Mesothelial cell of epicardium (in vitro differentiated cells): ENCODE measurements at places on chromosomes 13 and 19.

DNA sequence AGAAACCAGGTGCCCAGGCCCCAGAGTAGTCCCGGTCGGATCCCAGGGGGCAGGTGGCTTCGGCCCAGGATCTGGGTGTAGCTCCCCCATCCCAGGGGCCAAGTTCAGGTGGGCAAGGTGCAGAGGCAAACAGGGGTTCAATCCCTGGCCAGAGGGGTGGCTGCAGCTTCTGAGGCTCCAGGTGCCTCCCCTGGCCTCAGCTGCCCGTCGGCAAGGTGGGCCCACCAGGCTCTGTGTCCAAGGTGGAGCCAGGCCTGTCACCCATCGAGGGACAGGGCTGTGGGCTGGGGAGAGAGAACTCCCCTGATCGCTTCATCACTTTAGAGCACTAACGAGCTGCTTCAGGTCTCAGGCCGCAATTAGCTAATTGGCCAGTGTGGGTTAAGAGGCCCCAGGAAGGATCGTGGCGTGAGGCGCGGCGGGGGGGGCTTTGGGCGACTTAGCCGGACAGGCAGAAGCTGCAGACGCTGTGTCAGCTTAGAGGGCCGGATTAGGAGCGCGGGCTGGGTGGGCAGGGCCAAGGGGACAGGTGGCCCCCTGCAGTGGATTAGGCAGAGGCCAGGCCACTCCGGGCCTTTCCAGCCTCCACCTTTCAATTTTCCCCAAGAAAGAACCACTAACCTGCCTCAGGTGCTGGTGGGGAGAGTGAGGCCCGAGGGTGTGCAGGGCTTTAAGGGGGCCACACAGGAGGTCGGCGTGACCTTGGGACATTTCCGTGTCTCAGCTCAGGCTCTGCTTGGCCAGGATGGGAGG, 2.8 kb upstream of the RAX2 start:
- no peak for DNase-seq

DNA sequence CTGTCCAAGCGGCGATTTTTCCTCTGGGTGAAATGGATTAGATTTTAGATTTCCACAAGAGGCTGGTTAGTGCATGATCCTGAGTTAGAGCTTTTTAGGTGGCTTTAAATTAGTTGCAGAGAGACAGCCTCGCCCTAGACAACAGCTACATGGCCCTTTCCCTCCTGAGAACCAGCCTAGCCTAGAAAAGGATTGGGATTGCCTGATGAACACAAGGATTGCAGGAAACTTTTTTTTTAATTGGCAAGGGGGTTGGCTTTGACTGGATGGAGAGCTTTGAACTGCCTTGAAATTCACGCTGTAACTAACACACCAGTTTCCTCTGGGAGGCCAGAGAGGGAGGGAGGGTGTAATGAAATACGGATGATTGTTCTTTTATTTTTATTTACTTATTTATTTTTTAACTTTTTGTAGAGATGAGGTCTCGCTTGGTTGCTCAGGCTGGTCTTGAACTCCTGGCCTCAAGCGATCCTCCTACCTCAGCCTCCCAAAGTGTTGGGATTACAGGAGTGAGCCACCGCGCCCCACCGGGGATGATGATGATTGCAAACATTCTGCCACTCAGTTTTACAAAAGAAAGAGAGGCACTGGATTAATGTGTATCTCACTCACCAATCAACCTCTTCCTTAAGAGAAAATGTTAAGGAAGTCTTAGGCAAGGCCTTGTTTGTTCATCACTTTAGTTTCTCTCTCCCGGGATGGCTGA, 1.9 kb downstream of the LDLR start:
- DNase-seq, result no peak

GRCh38 chr13:107447591-107447990, 767.7 kb downstream of the LIG4 start:
- DNase-seq, result no peak

DNA sequence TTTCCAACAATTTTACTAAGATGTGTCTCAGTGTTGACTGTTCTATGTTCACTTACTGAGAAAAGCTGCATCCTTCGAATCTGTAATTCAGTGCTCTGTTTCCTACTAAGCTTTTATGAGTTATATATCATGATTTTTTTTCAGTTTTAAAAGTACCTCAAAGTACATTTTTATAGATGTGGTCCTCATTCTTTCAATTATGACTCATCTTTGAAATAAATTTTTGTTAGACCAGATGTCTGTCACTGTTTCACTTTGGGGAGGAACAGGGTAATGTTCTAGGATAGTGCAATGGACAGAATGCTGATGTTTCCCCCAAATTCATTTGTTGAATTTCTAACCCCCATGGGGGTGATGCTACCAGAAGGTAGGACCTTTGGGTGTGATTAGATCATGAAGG, 74.8 kb downstream of the NALCN start:
- no peak for DNase-seq

DNA sequence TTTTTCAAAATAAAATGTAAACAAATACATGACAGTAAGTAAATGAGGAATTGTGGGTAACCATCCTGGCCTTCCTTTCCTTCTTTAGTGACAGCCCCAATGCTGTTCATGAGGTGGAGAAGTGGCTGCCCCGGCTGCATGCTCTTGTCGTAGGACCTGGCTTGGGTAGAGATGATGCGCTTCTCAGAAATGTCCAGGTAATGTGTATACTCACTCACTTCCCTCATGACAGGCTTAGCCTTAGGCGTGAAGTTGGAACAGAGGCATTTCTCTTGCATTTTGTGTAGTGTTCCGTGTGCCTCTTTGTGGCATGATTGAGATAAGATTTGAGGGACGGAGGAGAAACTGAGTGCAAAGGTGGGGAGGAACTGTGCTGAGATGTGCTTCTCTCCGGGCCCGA, 12.0 kb downstream of the NAXD start:
- no peak for DNase-seq

DNA sequence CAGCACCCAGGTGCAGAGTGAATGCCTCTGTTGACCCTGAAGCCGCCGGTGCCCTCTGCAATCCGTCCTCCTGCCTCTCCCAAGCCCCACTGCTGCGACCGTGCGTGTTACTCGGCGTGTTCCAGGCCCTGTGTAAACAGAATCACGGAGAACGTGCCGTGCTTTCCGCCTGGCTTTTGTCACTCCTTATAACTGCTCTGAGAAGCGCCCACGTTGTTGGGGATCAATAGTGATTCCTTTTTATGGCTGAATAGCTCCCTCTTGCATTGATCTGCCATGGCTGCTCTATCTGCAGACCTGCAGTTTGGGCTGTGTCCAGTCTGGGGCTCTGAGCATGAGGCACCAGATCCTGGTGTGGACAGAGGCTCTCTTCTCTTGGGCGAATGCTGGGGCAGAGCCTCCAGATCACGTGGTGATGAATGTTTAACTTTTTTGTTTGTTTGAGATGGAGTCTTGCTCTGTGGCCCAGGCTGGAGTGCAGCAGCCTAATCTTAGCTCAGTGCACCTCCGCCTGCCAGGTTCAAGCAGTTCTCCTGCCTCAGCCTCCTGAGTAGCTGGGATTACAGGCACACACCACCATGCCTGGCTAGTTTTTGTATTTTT, 15.8 kb downstream of the ADPRHL1 start:
- no peak for DNase-seq

- DNase-seq, result no peak
Measured at GRCh38 chr19:33235996-33236350, 10.3 kb upstream of the SLC7A10 start.

GRCh38 chr13:98389319-98389718, 187.6 kb downstream of the STK24 start:
- no peak for DNase-seq

DNA sequence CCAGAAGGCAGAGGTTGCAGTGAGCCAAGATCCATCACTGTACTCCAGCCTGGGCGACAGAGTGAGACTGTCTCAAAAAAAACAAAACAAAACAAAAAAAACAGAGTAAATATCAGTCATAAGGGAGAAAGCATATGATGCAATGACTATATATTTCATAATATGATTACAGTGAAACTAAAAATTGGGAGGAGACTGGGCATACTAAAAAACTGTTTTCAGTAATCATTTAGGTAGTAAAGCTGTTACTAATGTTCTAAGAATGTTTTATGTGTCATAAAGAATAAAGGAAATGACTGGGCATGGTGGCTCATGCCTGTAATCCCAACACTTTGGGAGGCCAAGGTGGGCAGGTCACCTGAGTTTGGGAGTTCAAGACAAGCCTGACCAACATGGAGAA, 15.9 kb downstream of the ZNF573 start:
- DNase-seq, result no peak

GRCh38 chr13:28245465-28245864, 107.1 kb downstream of the PAN3 start:
- DNase-seq, result no peak

DNA sequence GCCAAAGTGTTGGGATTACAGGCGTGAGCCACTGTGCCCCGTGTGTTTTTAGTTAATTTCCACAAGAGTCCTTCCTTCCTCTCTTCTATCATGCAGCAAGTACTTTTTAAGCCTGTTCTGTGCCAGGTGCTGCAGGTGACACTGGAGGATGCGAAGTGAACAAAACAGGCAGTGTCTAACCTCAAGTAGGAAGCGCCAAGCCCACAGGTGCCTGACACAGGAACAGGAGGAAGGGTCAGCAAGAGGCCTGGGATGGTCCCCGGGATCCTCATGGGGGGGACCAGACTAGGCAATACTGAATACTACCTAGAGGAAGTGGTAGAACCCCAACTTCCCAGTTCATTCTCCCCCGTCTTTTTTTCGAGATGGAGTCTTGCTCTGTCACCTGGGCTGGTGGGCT, 1.8 kb upstream of the CALR start:
- no peak for DNase-seq

GRCh38 chr19:23991170-23991569, 76.5 kb downstream of the ZNF726 start:
- DNase-seq, result no peak

GRCh38 chr13:96089749-96090239, at the start of gene HS6ST3:
Gene HS6ST3, plus strand, starts transcription at chr13:96090107.
- DNase-seq, result peak; percentile 36
